NCI-H1930 (cell line): ENCODE measurements at places on chromosomes 1 and 21.
A peak's percentile ranks its signal among the peaks of the same experiment; 100 is the strongest.

GRCh38 chr1:241606544-241606943 lies 33.6 kb downstream of the CHML start:
- DNase-seq, result no peak

GRCh38 chr1:233340966-233341516 lies 13.5 kb downstream of the MAP3K21 start:
- DNase-seq, result no peak

DNA sequence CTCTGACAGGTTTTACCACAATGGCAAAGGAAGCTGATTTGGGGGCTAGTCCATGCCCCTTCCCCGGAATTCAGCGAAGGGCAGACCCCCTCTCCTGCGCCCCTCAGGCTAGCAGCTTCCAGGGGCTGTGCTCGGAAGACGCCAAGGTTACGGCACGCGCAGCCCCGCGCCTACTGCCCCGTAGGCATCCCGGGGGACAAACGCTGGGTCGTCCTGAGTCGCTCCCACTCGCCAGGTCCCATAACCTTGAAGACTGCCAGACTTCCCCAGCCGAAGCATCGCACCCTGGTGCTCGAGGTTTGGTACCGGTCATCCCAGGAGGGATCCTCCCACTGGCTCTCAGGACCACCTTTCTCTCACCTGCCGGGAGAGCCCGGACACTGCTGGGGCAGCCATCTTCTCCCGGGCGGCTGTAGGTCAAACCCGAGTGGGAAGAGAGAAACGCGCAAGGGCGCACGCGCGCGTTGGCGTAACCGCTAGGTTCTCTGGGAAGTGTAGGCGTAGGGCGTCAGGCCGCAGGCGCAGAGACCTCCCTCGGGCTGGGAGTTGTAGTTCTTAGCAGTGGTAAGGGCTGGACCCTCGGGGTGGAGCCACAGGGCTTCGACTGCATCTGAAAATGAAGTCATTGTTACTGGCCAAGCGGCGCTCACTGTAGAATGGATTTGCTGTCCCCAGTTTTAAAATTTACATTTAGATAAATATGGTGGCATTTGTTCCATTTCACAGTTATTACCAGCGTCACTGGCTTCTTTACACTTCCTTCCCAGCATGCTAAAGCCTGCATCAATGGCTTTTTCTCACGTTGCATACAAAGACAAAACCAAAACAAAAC lies at the start of gene ATP5PO:
Gene ATP5PO, minus strand, starts transcription at position 437 of the 832 bp plus-strand sequence. Its CDS starts 41 bp downstream, at position 396.
- DNase-seq, result peak; percentile 95

DNA sequence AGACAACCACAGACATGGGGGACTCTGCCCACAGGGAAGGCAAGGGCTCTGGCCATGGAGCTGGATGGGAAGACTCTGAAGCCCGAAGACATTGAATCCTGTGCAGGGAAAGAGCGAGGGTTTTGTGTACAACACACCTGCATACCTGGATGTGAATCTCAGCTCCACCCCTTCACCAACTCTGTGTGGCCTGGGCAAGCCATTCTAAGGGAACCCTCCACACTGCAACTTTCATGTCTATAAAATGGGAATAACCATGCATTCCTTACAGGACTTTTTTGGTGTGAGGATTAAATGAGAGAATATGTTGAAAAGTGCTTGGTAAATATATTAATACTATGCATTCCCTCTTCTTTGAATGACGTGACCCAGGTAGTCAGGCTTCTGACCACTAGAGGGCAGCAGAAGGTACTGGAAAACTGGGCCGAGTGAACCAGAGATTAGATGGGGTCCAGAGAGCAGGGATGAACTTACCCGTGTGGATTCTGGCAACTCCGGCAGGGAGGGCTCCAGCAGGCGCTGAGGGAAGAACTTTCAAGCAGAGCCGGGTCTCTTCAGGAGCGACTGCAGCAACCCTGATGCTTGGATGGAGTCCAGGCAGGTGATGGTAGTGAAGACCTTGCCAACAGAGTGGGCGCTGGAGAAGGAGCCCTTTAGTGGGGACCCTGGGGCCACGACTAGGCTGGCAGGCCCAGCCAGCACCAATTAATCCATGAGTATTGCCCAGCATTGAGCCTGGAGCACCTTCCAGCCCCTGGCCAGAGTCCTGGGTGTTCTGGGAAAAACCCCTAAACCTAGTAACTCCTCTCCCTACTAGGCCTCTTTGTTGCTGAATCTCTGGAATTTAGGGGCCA lies 834 bp upstream of the ELF3 start:
- DNase-seq, result peak; percentile 45

- no peak for DNase-seq
Measured at GRCh38 chr1:171266930-171267329, 18.6 kb downstream of the FMO1 start.

- DNase-seq, result no peak
Measured at GRCh38 chr1:43773821-43774220, 66.5 kb downstream of the ST3GAL3 start.

DNA sequence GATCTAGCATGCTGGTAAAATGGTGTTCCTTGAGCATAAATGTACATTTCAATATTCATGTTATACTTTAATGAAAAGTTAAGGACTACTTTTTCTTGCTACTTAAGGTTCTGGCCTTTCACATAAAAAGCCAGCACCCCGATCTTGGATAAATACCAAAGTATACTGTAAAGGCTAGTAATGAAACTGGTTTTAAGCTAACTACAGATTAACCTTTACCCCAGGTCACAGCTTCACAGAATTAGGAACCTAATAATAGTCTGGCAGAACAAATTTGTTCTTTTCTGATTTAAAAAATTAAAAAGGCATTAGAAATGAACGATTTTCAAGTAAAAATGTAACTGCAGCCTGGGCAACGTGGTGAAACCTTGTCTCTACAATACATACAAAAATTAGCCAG lies 23.5 kb downstream of the DIPK1A start:
- no peak for DNase-seq

DNA sequence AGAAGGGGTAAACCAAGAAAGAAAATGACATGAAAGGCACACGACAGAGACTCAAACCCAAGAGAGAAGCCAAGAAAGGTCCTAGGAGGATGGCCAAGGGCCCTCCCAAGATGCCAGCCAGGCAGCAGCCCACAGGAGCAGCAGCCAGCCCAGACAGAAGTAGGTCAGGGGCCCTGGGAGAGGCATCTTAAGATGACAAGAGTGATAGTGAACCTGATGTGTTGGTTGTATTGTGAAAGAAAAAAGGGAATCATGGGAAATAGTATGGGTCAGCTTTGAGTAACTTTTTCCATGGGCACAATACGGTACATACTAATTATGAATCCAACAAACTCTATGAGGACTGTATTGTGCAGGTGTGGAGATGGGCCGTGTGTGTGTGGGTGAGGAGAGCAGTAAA lies 3.3 kb downstream of the CCSAP start:
- DNase-seq, result no peak

DNA sequence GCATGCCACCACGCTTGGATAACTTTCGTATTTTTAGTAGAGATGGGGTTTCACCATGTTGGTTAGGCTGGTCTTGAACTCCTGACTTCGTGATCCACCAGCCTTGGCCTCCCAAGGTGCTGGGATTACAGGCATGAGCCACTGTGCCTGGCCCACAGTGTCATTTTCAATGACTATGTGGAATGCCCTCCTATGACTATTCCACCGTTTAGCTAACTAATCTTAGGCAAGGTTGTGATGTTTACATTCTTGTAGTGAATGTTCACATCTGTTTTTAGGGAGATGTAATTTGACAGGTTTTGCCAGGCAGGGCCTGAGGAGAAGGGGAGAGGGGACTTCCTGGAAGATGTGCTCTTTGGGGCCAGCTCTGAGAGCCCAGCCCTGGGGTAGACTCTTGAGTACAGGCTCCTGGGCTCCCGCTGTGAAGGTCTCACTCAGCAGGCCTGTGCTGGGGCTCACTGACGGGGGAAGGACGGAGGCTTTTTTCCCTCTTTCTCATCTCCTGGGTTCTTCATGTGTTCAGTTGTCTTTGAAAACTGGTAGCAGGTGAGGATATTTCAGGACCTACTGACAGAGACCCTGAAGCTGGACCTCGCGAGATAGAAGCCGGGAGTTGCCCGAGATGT lies 13.2 kb downstream of the COQ8A start:
- no peak for DNase-seq

DNA sequence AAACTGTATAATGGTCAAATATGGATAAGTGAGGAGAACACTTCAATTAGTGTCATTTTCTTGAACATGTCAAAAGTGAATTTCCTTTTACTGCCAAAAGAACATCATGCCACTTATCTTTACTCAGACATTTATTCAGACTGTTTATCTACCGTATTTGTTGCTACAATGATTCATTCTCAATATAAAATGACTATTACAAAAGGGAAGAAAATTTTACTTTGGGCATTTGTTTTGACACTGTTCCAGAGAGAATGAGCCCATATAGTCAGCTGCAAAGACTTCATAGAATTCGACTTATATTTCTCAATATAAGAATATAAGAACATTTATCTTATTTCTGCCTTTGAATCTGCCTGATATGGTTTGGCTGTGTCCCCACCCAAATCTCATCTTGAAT lies 1699.1 kb downstream of the BRINP3 start:
- no peak for DNase-seq

DNA sequence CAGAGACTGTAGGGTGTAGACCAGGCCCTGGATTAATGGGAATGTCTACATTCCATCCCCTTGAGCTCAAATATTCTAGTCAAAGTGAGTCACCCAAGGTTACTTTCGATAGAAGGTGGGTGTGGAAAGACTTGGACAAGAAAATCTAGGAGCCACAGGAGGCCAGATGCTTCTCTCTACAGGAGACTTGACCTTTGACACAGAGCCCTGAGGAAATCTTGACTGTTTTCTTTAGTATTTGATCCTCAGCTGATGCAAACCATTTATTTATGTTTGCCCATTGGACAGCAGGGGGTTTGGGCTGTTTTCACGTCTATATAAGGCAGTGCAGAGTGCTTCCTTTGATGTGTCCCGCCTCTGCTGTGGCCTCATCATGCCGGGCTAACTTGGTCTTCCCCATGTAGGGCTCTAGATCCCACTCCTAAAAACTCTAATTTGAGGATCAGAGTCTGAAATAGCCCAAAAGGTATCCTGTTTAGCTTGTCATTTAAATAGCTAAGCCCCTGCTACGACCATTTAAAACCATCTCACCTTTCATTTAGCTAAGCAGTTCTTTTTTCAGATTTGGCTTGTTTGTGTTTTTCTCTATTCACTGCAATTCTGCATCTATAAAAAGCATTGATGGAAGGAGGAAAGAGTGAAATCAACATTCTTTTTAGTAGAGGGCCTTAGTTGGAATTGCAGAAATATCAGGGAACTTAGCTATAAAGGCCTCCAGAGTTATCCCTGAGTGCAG lies 15.5 kb upstream of the MAP3K7CL start:
- no peak for DNase-seq

GRCh38 chr1:65151641-65152040 lies 3.6 kb downstream of the AK4 start:
- DNase-seq, result no peak

- no peak for DNase-seq
Measured at GRCh38 chr1:18868354-18868753, 8.9 kb upstream of the TAS1R2 start.

DNA sequence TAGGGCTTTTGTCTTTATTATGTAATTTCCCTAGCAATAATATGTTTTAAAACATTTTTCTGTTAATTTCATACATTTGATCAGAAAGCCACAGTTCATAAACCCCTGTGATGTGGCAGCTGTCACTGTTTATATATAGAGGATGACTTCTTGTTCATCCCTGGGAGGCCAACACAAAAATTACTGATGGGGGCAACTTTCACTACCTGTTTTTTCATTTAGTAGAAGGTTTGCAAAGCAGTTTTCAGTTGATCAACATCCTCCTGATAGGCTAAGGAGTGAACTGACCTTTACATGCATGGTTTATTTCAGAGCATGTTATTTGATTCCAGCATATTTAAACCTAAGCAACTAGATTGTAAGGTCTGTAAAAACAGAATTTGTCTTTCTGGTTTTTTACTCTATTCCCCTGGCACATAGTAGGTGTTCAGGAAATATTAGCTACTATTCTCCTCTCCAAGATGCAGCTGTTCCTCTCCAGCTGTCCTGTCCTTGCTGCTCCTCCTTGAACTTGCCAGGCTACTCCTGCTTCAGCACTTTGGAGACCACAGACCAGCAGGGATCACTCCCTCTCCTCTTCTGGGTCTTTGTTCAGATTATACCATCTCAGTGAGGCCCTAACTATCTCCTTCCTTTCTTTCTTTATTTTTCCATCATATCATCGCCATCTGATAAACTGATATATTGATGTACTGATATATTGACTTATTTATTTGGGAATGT lies 54.7 kb downstream of the ROR1 start:
- no peak for DNase-seq

- DNase-seq, result no peak
Measured at GRCh38 chr1:211420389-211420788, 71.6 kb downstream of the RD3 start.

DNA sequence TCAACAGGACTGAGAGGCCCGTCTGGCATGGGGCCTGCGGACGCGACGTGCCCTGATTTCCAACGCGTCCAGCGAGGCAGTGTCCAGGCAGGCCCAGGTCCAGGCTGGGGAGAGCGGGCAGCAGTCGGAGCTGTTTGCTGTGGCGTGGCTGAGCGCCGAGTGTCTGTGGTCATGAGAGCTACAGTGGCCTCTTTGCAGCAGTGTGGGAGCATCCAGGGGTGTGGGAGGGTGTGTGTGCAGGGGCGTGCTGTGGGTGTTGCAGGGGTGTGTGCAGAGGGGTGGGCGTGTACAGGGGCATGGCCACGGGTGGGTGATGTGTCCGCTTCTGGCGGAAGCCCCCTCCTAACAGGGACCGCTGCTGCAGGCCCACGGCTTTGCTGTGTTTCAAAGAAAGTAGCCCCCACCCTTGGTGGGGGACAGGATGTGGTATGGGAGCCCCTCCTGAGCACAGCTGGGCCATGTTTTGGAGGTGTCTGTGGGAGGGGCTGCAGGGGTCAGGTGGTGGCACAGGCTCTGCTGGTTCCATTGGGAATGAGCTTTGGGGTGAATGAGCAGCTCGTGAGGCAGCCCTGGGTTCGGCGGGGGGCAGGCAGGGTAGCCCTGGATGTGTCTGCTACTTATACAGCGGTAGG lies 17.7 kb downstream of the PLCH2 start:
- DNase-seq, result no peak
